ENCODE measurements at places on chromosomes 3 and 15. TPM values are rescaled to one million over a fixed set of nuclear protein-coding genes. Genes with fewer than 3 reads are reported as not detected.

Gene PTX3
- total RNA-seq, result 0.13 TPM

Gene ZBBX
- total RNA-seq, result 3.2 TPM

Gene PGBD4
- total RNA-seq, result 1.2 TPM

Gene CDC25A
- total RNA-seq, result 14.8 TPM

Gene UROC1
- total RNA-seq, result not detected

Gene MEGF11
- total RNA-seq, result 0.77 TPM

Gene CLDN1
- total RNA-seq, result 0.13 TPM

Gene C3orf70
- 1.4 TPM for total RNA-seq

Gene AP3B2
- 5.6 TPM for total RNA-seq

Gene PRSS50
- total RNA-seq, result 0.38 TPM

Gene FES
- 56.3 TPM for total RNA-seq

Gene RAB6B
- total RNA-seq, result 3.9 TPM

Gene FOXB1
- total RNA-seq, result 6.7 TPM

Gene TMEM108
- 14.2 TPM for total RNA-seq

Gene STRC
- total RNA-seq, result 1.2 TPM

Gene HTR3D
- not detected for total RNA-seq

Gene CLDN11
- 1.8 TPM for total RNA-seq

Gene CNTN3
- 0.62 TPM for total RNA-seq

Gene CSTA
- total RNA-seq, result not detected

Gene HRG
- not detected for total RNA-seq

Gene TBC1D23
- total RNA-seq, result 31.2 TPM

Gene CACNA2D2
- 17.3 TPM for total RNA-seq

Gene SLTM
- total RNA-seq, result 71.9 TPM

Gene GNAT1
- 0.59 TPM for total RNA-seq

Gene ARGFX
- total RNA-seq, result not detected

Gene FBN1
- total RNA-seq, result 54.0 TPM

Gene PFN2
- 102 TPM for total RNA-seq

Gene SPINT1
- 28.6 TPM for total RNA-seq

Gene TRIM42
- not detected for total RNA-seq

Gene ISG20
- total RNA-seq, result 6.6 TPM

Gene DUOXA2
- total RNA-seq, result not detected

Gene LMAN1L
- not detected for total RNA-seq

Gene ANKRD63
- not detected for total RNA-seq

Gene PLA1A
- 0.80 TPM for total RNA-seq

Gene C2CD4B
- total RNA-seq, result 19.1 TPM

Gene LRCH3
- total RNA-seq, result 62.2 TPM

Gene BRPF1
- total RNA-seq, result 40.6 TPM

Gene RPL39L
- total RNA-seq, result 8.9 TPM

Gene CTXN2
- total RNA-seq, result 0.18 TPM

Gene FANCD2OS
- total RNA-seq, result not detected

Gene ADAMTSL3
- total RNA-seq, result 0.64 TPM

Gene TMEM212
- total RNA-seq, result not detected

Gene CYB561D2
- 5.5 TPM for total RNA-seq

Gene CCDC66
- 13.6 TPM for total RNA-seq

Gene SMCO1
- not detected for total RNA-seq

Gene FAH
- total RNA-seq, result 6.2 TPM

Gene CCDC71
- 24.8 TPM for total RNA-seq

Gene LRRIQ4
- 0.38 TPM for total RNA-seq

Gene P3H2
- total RNA-seq, result 1.5 TPM

Gene GOLGA6D
- total RNA-seq, result 1.2 TPM

Gene GOLGA8B
- 89.6 TPM for total RNA-seq

Gene P2RY14
- 0.21 TPM for total RNA-seq

Gene FRMD4B
- total RNA-seq, result 102 TPM

Gene CCDC12
- total RNA-seq, result 36.3 TPM
